ENCODE measurements at places on chromosomes 6 and 20. TPM values are rescaled to one million over a fixed set of nuclear protein-coding genes. Genes with fewer than 3 reads are reported as not detected.

- DNase-seq = no peak
These were observed 27.9 kb downstream of the SNX14 start for GRCh38 chr6:85565736-85566135.

- DNase-seq = no peak
These were observed 56.3 kb upstream of the ATXN1 start for GRCh38 chr6:16817594-16817993.

DNA sequence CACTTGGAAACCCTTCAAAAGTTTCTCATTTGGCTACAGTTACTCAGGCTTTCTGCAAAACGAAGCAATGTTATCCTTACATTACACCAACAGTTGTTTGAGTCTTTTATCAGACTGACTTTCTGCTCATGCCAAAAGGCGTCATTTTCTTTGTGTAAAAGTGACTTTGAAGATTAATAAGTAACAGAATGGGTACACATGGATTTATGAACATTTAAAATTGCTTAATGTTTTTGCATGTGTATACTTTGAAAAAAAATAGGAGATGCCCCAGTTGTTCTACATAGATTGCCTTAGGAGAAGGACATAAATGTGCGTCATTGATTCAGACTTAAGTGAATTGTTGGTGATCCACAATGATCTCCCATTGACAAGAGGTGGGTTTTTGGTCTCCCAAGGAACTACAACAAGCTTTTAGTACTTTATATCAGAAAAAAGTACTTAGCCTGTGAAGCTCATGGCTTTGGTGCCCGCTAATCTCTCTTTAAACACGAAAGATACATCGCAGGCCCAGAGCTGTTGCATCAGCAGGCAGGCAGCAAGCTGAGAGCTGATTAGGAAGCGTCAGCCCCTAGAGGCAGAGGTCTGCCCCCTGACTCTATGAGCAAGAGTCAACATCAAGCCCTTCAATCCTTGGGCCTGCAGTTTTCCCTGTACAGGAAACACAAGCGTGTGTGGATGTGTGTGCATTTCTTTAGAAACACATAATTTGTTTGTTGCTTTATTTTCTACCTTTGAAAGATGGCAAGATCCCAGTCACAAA is 45.9 kb downstream of the SLC22A3 start:
- no peak for DNase-seq

- DNase-seq = no peak
These were observed 61.4 kb downstream of the PDSS2 start for GRCh38 chr6:107398001-107398400.

DNA sequence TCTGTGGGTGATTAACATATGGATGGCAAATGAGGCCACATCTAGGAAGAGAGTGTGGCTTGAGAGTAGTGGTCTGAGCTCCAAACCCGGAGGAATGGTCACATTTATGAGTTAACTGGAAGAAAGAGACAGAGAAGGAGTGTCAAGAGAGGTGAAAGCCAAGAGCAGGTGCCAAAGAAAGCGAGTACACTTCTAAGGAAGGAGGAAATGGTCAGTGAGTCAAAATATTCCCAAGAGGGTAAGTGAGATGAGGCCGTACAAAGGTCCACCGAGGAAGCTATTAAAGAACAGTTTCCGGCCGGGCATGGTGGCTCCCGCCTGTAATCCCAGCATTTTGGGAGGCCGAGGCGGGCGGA is 104.5 kb upstream of the RNF24 start:
- DNase-seq = no peak

- DNase-seq = no peak
These were observed 39.8 kb downstream of the BACH2 start for GRCh38 chr6:90256698-90257485.

DNA sequence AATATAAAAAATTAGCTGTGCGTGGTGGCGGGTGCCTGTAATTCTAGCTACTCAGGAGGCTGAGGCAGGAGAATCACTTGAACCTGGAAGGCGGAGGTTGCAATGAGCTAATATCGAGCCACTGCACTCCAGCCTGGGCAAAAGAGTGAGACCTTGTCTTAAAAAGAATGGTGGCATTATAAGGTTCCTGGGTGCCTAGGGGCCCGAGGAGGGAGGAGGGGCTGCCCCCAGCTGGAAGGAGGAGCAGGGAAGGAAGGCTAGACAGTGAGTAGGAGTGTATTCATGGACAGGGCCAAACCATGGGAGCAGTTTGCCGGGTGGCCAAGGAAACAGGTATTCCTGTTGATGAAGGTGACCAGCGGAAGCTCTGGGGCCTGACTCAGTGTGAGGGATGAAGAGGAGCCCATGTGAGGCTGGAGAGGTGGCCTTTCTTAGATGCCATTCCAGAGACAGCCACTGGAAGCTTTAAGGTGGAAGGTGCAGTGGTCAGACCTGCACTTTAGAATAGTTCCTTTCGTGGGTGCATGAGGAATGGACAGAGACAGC is 24.2 kb downstream of the MANBAL start:
- DNase-seq = no peak

Gene USP49
- total RNA-seq = 2.7 TPM

GRCh38 chr6:25641940-25642666 is 9.9 kb upstream of the SCGN start:
- no peak for DNase-seq
